ENCODE measurements at places on chromosomes 7 and 10.

- DNase-seq = no peak
Observed at GRCh38 chr10:122531939-122532338, 28.6 kb upstream of the DMBT1 start.

DNA sequence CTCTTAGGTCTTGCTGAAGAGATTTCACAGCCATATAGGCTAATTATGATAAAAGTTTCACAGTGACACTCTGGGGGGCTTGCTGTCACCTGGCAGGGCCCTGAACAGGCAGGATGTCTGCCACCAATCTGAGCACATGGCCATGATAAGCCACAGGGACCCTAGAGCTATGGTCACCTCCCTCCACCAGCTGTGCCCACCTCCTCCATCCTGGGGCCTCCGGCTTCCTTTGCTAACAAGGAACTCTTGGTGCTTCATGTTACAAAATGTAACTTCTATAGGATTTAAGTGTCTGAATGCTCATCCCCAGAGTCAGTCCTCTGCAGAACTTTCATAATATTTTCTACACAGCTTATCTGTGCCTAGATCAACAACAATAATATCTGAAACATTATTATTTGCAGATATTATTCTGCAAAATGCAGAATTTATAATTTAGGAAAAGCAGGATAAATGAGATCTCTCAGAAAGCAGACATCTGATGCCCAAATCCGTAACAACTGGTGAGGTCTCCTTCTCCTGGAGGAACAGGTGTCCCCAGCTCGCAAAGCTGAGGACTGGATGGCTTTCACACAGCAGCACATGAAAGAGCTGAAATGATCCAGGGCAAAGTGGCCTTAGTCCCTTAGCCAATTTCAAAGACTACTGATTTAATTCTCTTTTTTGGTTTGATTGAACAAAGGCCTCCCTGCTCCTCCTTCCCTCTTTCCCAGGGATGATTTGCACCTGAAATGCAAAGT, 287.0 kb upstream of the AOAH start:
- no peak for DNase-seq

GRCh38 chr7:12210179-12211053, 678 bp upstream of the TMEM106B start:
- no peak for DNase-seq

DNA sequence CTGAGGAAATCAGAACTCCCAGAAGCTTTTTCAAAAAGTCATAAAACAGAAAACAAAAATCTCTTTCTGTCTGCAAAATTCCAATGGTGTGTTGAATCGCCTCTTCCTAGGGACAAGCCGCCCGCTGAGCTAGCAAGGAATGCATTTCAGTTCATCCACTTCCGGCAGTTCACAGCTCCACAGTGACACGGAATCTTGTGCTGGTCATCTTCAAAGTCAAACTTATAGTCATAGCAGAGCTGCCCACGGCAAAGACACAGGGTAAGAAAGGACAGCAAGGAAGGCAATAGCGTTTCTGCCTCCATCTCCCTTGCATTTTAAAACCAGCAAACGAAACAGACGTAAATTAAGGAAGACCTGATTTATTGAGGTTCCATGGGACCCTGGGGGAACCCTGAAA, 111.2 kb downstream of the GALNT11 start:
- DNase-seq = no peak

- no peak for DNase-seq
Observed at GRCh38 chr10:77541247-77541646, 96.4 kb downstream of the KCNMA1 start.

DNA sequence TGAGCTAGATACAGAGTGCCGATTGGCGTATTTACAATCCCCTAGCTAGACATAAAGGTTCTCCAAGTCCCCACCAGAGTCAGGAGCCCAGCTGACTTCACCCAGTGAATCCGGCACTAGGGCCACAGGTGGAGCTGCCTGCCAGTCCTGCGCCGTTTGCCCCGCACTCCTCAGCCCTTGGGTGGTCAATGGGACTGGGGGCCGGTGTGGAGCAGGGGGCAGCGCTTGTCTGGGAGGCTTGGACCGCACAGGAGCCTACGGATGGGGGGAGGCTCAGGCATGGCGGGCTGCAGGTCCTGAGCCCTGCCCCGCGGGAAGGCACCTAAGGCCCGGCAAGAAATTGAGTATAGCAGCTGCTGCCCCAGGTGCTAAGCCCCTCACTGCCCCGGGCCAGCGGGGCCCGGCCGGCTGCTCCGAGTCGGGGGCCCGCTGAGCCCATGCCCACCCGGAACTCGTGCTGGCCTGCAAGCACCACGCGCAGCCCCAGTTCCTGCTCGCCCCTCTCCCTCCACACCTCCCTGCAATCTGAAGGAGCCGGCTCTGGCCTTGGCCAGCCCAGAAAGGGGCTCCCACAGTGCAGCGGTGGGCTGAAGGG, 1113.8 kb upstream of the LRRTM3 start:
- DNase-seq = no peak

- peak; percentile 86 for DNase-seq
Observed at GRCh38 chr10:70274643-70275042, 9.2 kb downstream of the NPFFR1 start.

DNA sequence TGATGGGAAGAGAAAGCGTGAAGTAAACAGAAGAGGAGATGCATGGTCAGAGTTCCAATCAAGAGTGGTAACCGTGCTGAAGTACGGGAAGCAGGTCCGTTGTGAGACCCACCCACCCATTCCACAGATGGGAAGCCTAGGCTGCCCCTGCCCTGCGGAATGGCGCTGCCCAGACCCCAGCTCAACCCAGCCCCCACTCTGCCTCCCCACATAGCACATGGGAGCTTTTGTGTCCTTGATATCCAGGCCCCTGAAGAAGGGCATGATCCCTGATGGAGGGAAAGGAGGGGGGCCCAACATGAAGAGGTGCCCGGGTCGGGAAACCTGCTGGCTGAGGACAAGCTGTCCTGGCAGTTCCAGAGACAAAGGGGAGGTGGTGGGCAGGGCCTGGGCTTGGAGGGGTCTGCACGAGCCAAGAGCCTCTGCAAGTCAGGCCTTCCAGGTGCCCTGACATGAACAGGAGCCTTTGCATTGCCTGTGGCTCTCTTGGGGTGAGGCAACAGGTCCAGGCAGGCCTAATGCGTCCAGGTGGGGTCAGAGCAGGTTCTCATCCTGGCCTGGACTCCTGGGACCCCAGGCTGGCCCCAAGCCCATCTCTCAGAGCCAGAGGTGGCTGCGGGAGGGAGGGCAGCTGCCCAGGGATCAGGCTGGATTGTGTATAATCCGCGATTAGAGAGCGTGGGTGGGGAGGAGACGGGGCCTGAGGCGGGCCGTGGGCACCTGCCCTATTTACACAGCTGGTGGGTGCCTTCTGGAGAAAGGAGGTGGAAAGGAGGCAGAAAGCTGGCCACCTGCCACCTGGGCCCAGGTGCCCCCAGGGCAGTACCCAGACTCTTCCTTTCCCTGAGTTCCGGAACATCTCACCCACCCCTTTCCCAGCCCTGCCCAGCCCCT, 23.5 kb downstream of the YKT6 start:
- no peak for DNase-seq

GRCh38 chr10:3442451-3442990, 269.9 kb upstream of the PITRM1 start:
- no peak for DNase-seq

DNA sequence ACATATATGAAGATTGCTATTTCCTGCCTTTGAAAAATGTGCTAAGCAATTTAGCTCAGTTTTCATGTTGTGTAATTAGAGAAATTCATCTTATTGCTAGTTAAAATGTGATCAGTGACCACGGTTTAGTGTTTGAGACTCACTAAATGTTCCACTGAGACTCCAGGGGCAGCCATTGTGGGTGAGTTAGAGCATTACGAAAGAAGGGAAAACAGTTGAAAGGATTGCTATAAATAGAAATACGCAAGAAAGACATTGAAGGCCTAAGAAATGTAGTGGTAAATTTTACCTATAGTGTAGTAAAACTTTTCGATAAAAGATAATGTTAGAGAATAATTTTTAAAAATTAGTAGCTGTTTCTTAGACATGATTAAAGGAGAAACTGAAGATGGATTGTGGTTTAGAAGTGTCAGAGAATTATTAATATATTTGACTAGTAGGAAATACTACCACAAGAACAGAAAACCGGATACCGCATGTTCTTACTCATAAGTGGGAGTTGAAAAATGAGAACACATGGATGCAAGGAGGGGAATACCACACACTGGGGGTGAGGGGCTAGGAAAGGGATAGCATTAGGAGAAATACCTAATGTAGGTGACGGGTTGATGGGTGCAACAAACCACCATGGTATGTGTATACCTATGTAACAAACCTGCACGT, 394.5 kb downstream of the SEMA3D start:
- no peak for DNase-seq

- DNase-seq = no peak
Observed at GRCh38 chr7:101554584-101555268, 74.4 kb downstream of the MYL10 start.

DNA sequence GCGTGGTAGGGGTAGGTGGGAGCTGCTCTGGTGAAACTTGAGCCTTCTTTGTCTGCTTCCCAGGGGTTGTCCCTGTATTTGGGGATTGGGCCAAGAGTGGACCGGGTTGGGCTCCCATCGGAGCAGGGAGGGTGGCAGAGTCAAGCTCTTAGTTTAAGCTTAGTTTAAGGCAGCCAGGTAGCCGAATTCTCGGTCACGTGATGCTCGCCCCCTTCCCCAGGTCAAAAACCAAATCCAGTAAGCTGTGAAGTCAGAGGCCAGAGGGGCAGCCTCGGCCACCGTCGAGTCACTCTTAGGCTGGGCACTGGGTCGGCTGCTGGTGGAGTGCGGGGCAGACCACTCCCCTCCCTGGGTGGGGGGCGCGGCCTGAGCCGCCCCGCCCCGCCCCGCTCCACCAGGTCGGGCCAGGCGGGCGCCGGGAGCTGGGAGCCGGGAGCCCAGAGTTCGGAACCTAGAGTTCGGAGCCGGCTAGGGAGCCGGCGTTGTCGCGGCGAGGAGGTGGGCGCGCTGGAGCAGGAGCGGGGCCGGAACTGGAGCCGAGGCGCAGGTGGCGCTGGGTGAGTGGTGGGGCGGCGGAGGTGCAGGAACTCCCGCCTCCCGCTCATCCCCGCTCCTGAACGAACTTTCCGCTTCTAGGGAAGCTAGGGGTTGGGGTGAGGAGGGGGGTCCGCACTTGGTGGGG, 2.8 kb upstream of the LZTS2 start:
- DNase-seq = no peak

GRCh38 chr7:159019111-159019510, 125.6 kb downstream of the VIPR2 start:
- DNase-seq = peak; percentile 43

GRCh38 chr10:79152423-79152817, 83.7 kb downstream of the ZMIZ1 start:
- no peak for DNase-seq

GRCh38 chr7:7769710-7770627, 51.6 kb upstream of the RPA3 start:
- DNase-seq = no peak

GRCh38 chr10:122460891-122461293, 461 bp upstream of the HTRA1 start:
- no peak for DNase-seq

- DNase-seq = no peak
Observed at GRCh38 chr10:29815572-29815971, 180.8 kb upstream of the SVIL start.

DNA sequence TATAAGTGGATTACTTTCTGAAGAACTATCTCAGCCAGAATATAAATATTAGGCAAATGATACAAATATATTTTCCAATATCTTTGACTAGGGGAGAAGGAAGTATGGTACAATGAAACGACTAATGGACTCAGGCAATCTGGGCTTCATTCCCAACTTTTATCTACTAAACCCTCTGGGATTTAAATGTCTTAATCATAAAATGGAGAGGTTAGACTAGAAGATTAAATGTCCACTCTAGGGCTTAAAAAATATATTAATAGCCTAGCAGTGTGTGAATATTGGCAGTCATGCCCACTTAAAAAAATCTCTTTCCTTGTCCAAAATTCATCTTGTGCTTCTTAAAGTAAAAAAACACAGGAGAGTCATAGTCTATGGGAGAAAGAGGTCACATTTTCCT, 98.3 kb downstream of the CTTNBP2 start:
- no peak for DNase-seq

- no peak for DNase-seq
Observed at GRCh38 chr10:44240584-44241205, 144.2 kb downstream of the CXCL12 start.

DNA sequence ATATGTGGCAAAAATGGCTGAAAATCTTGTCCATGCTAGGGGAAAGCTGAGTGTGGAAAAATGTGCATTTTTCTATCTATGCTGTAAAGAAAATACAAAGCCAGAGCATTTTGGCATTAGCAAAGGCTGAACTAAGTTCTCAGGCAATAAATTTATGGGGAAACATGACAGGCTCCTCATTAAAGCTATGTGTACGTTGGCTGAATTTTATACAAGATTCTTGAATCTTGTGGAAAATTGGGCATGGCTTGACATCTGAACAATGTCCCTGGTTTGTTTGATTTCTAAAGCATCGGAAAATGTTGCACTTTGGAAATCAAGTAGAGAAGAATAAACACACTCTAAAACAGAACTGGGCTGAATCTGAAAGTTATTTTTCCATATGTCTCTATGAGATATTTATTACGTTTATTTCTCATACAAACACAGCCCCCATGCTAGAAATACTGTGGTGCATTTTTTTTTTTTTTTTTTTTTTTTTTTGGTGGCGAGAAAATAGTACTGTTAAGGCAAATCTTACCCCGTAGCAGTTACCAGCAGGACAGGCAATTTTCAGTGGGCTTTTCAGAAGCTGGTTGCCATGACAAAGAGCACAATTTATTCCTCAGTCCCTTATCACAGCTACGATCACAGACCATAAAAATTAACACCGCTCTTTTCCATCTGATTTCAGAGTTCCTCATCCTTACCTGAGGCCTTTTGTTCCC, 16.9 kb downstream of the CPA1 start:
- no peak for DNase-seq

DNA sequence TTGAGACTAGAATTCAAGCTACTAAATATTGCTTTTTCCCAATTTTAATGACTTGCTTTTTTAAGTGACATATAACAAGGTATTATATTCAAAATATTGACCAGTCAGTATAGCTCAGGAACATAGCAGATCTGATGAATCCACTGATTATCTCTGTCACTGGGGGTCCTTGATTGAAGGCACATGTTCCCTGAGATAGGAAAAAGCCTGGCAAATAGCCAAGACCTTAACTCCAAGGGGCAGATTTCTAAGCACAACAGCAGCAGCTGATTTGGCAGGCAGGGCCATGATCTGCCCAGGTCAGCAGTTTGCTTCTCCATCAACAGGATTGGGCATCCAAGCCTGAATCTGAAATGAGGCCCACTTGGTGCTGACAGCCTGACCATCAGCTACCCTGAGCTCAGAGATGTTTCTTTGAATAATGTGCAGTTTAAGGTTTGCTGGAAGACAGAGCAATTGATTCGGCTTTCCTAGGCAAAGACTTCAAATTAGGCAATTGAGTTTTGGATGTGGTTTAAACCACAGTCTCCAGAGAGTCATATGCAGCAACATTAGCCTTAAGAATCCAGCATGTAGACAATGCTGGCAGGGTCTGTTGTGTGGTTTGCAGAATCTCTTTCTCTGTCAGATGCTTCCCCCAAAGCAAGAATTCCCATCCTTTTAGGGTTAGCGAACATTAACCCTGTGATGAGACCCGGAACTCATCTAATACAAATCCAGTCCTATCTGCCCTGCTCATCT, 352.6 kb downstream of the ADRA2A start:
- DNase-seq = no peak

Measured in Ammon's horn (tissue), 1 donor.